ENCODE measurements at places on chromosomes 1 and 21.

GRCh38 chr1:100699744-100700143 lies 19.8 kb upstream of the VCAM1 start:
- DNase-seq = no peak

DNA sequence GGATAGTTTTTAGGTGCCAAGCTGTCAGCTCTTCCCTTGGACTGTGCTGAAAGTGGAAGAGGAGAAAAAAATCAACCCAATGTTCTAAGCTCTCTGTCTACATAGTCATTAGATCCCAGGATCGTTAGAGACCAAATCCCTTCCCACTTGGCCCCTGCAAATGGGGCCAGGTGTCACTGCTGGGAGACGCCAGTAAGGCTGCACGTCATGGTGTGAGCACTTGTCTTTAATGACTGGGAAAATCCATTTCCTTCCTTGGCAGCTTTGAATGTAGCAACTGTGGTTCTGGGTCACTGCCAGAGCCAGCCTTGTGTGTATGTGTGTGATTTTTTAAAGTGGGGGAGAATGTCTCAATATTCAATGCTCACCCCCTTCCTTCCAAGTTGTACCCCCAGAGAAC lies 59.9 kb downstream of the MAN1C1 start:
- DNase-seq = peak; percentile 10

- DNase-seq = no peak
Observed at GRCh38 chr21:43585924-43586413, 73.3 kb downstream of the HSF2BP start.

DNA sequence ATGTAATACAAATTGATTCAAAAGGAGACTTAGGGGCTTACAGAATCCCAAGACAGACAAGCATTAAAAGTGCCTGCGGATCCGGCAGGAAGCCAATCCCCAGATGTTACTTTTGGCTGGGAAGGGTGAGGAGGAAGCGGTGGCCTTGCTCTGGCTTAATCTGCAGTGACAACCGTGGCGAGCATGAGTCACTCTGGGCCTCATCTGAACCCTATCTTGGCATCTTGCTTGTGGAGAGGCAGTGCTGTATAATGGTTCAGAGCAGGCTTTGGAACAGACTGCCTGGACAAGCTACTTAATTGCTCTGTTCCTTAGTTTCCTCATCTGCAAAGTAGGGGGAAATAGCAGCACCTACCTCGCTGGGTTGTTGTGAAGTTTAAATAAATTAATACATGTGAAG lies 74.1 kb downstream of the XCL2 start:
- peak; percentile 19 for DNase-seq

DNA sequence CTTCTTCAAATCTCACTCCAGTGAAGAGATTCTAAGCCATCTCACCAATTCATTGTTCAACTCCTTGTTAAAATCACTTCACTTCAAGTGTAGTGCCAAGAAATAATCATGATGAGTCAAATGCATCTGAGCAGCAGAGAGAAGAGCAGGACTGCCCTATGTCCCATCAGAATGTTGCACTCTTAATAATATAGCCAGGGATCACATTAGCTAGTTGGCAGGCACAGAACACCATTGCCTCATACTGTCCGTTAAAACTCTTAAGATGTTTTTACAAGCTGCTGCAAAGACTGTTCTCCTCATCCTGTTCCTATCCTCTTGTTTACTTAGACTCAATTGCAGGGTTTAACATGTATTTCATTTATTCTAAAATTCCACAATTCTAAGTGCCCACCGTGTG lies 432.9 kb downstream of the PLPP3 start:
- DNase-seq = no peak

DNA sequence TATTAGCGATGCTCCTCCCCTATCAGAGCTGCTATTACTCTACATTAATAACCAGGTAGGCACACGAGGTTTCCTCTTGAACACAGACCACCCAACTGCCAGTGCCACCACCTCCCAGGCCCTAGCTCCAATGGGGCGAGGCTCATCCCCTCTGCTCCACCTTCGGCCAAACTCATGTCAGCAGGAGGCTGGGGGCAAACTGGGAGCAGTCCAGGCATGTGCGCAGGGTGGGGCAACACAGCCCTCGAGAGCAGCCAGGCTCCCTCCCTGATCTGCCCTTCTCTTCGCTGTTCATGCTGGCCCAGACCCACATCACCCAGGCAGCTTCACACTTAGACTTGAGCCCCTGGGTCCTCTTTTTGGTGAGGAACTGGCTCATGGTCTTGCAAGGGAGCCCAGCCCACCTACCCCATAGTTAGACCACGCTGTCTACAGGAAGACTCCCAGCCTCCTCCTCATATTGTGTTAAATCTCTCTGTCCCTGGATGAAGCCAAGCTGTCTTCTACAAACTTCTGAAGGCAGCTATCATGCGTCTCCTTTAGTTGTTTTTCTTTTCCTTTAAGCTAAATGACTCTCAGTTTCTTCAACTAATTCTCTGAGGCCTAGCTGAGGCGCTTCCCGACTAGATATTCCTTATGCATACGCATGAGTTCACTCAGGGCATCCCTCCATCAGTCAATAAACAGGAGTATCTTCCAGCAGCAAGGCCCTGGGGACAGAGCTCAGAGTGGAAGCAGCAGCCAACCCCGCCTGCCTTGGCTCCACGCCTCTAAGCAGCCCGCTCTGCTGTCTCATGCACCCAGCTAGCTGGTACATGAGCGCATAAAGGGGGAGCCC lies 12.0 kb downstream of the TMEM9 start:
- no peak for DNase-seq

- DNase-seq = no peak
Observed at GRCh38 chr1:42981871-42982270, 23.2 kb upstream of the SLC2A1 start.

- DNase-seq = no peak
Observed at GRCh38 chr1:90622666-90623065, 94.4 kb downstream of the BARHL2 start.

- no peak for DNase-seq
Observed at GRCh38 chr1:7250176-7250575, 464.9 kb downstream of the CAMTA1 start.

GRCh38 chr1:26044414-26044813 lies 1.5 kb downstream of the SLC30A2 start:
- DNase-seq = no peak
